Caudate nucleus (tissue), 63 donors: ENCODE measurements at places on chromosomes 3 and 15.

GRCh38 chr3:131388490-131388799 lies 6.9 kb downstream of the NUDT16 start:
- no peak for DNase-seq

- no peak for DNase-seq
These were observed 153.9 kb upstream of the SETMAR start for GRCh38 chr3:4149296-4149695.

DNA sequence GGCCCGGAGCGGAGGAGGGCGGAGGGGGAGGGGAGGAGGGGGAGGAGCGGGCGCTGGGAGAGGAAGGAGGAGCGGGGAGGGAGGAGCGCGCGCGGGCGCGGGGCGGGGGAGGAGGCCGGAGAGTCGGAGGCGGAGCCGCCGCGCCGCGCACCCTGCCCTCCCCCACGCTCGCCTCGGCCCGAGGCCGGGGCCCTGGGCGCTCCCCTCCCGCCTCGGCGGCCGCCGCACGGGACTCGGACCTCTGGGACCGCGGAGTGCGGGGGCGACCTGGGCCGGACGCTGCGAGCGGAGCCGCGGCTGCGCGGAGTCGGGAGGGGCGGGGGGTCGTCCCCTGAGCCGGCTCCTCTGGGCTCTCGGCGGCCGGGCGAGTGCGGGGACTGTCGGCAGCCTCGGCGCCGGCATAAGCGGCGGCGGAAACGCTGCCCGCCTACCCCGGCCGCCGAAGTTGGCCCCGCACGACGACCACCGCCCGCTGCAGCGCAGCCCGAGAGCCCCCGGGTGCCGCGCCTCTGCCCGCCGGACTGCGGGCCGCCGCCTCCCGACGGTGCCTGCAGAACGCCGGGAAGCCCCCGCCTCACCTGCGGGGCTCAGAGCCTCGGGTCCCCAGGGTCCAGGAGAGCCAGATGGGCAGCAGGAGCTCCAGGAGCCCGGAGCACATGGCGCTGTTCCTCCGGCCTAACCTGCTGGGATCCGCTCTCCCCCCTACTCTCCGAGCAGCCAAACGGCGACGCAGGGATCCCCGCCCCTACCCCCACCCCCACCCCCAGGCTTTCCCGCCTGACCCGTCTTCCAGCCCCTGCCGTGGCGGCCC lies 406 bp upstream of the GABRB3 start:
- no peak for DNase-seq

GRCh38 chr15:50786871-50787270 lies 21.4 kb upstream of the SPPL2A start:
- no peak for DNase-seq

- no peak for DNase-seq
These were observed 49.9 kb upstream of the IL12A start for GRCh38 chr3:159938714-159939113.

DNA sequence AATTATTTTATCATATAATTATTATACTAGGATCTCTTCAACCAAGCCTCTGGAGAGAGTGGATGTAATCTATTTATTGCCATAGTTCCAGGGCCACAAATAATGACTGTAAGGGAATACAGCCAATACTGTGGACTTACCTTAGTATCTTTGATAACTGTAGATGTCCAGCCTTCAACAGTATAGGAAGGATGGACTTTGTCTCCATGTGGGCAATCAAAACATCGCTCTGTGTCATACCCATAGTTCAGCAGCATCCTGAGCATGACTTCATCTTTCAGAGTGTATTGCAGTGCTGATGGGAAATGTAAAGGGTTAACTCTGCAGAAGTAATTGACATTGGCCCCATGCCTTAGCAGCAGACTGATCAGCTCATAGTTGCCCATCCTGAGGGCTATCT lies 14.2 kb downstream of the ASB14 start:
- DNase-seq = no peak

DNA sequence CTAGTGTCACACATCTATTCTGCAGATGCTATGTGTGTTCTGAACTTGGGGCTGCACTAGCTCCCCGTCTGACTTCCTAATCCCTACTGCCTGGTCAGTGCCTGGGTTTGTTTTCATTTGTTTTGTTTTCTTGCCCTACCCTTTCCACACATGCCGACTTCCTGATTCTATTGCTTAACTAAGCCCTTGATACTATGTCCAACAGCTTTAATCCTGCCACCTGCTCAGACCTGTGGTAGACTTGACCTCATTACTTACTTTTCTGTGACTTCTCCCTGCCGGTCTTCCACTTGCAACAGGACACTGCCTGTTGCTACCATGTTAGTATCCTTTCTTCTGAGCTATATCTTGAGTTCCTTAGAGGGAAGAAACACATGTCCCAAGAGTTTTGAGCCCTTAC lies 39.3 kb upstream of the CEMIP start:
- DNase-seq = no peak

- no peak for DNase-seq
These were observed 76.7 kb upstream of the RNU6-1 start for GRCh38 chr15:67916565-67916964.

DNA sequence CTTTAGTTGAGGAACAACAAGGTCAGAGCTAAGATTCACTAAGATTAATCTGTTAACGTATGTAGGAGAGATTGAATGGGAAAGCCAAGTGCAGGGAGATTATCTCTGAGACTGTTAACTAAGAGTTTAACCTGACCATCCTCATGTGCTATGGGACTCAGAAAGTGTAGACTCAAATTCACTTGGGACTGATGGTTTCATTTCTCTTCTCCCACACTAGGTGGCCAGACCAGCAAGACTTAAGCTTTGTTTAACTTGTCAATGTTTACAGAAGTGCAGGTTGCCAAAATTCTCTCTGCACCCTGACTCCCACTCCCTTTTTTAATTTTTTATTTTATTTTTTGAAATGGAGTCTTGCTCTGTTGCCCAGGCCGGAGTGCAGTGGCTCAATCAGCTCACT lies 6.3 kb upstream of the HEXA start:
- DNase-seq = no peak

DNA sequence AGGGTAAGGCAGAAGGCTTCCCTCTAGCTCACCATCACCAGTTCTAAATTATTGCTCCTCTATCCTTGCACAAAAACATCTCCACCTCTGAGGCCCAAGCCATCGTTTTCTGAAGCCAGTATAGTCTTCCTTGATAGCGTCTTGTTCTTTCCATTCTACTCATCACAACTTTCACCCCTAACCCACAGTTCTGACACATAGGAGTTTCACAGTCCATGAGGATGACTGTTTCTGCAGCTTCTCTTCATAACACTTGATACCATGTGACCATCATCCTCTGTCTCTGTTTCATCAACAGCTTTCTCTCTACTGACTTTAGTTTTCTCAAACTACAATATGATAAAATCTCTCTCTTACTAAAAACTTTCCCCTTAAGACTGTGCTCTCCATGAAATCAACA lies 1166.5 kb downstream of the ROBO1 start:
- no peak for DNase-seq

- DNase-seq = peak; percentile 19
These were observed 406 bp upstream of the MPI start for GRCh38 chr15:74889390-74889882.

DNA sequence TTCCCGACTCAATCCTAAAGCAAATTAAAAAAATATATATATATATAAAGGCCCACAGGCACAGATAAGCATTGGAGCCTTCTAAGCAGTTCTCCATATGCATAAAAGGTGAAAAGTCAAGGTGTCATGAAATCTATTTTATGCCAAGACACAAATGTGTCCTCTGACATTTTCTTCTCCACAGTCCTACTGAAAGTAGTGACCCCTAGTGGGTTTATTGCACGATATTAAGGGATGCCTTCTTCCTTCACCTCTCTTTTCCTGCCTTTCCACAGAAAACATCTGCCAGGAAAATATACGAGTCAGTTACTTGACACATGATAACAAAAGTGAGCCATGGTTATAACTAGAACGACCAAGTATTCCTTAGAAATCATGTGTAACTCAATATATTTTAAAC lies 303.2 kb downstream of the TIGIT start:
- no peak for DNase-seq

GRCh38 chr3:74676-75243 lies 121.8 kb upstream of the CHL1 start:
- no peak for DNase-seq

- DNase-seq = no peak
These were observed 181.7 kb upstream of the DPH6 start for GRCh38 chr15:35727627-35728026.

GRCh38 chr15:85673326-85673725 lies 121.4 kb downstream of the KLHL25 start:
- DNase-seq = no peak

GRCh38 chr15:42137461-42138261 lies 18.8 kb downstream of the PLA2G4F start:
- DNase-seq = no peak

- peak; percentile 24 for DNase-seq
These were observed 54.7 kb upstream of the GK5 start for GRCh38 chr3:142279965-142280590.

GRCh38 chr3:28155631-28156030 lies 85.8 kb upstream of the CMC1 start:
- DNase-seq = no peak

GRCh38 chr3:184505076-184505878 lies 56.3 kb upstream of the EPHB3 start:
- no peak for DNase-seq
